Stimulated activated CD8-positive, alpha-beta memory T cell treated with anti-CD3 and anti-CD28 coated beads, Interleukin-15, amount 100 ng/mL, for 24 hours (primary cell): ENCODE measurements at places on chromosomes 4 and X.

- DNase-seq: no peak
Measured at GRCh38 chr4:174490451-174490961, 31.8 kb downstream of the HPGD start.

DNA sequence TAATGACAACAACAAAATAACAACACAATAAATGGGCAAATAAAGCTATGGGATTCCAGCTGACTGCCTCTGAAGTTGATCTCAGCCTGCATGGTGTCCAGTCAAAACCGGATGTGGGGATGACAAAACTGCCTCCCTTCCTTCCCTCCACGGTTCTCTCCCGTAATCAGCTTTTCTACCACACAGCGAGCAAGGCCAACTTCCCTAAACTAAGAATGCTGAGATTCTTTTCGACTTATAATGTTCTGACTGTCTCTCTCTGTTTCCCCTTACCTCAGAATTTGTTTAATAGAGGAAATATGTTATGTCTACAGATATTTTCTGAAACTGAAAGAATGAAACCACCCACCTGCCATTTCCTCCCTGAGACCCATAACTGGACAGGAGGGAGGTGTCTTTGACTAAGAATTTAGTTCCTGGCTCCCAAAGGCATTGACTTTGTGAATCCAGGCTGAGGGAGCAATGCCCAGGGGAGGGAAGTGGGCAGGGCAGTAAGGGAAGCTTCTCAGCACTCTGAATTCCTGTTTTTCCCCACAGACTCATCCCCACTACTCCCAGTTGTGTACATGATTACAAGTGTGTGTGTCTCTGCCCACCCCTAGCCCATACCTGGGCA, 1.0 kb upstream of the TLR1 start:
- DNase-seq: no peak

GRCh38 chr4:159137176-159137575, 34.3 kb downstream of the RAPGEF2 start:
- no peak for DNase-seq

- no peak for DNase-seq
Measured at GRCh38 chr4:24777536-24778463, 17.6 kb upstream of the SOD3 start.

- DNase-seq: no peak
Measured at GRCh38 chr4:73761856-73762255, 21.5 kb downstream of the CXCL8 start.

GRCh38 chr4:23747281-23747735, 142.5 kb downstream of the PPARGC1A start:
- DNase-seq: no peak

- DNase-seq: no peak
Measured at GRCh38 chrX:20374450-20374849, 107.7 kb upstream of the RPS6KA3 start.

- no peak for DNase-seq
Measured at GRCh38 chr4:110287130-110287529, 88.7 kb upstream of the ELOVL6 start.

GRCh38 chrX:32293962-32294700, 917.2 kb downstream of the DMD start:
- no peak for DNase-seq

- no peak for DNase-seq
Measured at GRCh38 chr4:38568768-38569167, 95.2 kb upstream of the KLF3 start.

DNA sequence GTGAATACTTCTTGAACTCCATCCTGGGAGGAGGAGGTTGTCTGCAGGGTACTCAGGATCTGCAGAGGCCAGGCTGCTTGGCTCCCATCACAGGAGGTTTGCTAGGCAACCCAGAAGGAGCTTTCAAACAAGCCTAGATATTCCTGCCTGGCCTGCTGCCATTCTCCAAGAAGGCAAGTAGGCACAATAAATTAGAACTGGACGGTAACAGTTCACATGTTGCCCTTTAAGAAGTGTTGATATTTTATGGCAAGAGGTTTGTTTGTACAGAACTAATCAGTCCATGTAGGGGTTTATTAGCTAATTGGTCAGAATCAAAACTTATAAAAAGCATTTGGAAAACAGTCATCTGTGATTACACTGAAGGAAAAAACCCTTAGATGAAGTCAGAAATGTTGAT, 39.3 kb downstream of the SYNPO2 start:
- no peak for DNase-seq

DNA sequence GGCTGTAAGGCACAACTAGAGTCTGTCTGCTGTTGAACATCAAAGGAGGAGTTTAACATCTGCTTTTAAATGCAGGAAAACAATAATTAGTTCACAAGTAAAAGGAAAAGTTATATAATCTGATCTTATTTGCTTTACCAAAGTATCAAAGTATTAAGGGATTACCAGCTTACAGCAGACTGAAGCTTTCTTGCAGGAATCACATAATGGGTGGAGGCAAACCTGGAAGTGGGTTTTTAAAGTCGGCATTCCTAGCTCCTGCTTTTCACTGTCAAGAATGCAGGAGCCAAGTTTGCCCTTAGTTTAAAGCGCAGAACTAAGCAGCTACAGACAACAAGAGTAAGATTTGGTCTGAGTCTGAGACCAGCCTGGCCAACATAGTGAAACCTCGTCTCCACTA, 122.2 kb downstream of the APBB2 start:
- no peak for DNase-seq

DNA sequence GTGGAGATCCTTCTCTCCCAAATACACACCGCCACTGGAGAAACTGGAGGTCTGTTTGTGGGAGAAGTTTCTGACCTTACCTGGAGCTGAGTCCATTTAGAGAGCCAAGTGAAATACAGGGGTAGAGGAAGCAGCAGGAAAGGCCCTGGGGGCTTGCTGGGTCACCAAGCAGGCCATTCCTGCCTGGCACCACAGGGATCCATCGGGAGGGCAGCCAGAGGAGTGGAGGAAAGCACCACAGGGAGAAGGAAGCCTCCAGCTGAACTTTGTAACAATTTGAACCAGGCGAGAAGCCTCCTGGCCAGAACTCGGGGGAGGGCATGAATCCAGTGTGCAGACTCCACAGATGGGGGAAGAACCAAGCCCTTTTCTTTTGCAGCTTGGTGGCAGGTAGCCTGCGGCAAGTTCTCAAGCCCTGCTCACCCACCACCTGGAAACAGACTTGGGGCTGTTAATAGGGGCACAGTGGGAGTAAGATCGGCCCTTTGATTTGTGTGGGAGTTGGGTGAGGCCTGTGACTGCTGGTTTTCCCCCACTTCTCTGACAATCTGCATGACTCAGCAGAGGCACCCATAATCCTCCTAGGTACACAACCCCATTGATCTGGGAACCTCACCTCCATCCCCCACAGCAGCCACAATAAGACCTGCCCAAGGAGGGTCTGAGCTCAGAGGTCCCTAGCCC, 94.6 kb downstream of the IRS4 start:
- DNase-seq: no peak

- DNase-seq: no peak
Measured at GRCh38 chr4:106679063-106679462, 310.5 kb upstream of the GIMD1 start.

DNA sequence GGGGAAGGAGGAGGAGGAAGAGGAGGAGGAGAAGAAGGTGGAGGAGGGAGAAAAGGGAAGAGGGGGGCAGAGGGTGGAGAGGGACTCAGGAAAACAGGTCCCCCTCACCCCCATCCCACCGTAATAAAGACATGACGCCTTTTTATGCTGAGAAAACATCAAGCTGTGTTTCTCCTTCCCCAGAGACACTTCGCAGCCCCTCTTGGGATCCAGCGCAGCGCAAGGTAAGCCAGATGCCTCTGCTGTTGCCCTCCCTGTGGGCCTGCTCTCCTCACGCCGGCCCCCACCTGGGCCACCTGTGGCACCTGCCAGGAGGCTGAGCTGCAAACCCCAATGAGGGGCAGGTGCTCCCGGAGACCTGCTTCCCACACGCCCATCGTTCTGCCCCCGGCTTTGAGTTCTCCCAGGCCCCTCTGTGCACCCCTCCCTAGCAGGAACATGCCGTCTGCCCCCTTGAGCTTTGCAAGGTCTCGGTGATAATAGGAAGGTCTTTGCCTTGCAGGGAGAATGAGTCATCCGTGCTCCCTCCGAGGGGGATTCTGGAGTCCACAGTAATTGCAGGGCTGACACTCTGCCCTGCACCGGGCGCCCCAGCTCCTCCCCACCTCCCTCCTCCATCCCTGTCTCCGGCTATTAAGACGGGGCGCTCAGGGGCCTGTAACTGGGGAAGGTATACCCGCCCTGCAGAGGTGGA, 45.3 kb upstream of the SHOX start:
- DNase-seq: no peak
